ENCODE measurements at places on chromosomes 5 and 9.

DNA sequence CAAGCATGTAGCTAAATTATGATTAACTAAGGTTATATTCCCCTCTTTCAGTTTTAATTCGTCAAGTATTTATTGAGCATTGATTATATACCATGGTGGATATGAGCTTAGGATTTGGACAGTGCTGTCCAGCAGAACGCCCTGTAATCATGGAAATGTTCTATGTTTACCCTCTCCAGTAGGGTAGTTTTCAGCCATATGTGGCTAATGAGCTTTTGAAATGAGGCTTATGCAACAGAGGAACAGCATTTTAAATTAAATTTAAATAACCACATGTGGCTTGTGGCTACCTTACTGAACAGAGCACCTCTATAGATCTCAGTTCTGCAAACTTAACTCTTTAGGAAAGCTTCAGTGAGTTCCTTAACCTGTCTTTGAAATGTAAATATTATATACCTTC, 59.1 kb downstream of the JMY start:
- no peak for DNase-seq

DNA sequence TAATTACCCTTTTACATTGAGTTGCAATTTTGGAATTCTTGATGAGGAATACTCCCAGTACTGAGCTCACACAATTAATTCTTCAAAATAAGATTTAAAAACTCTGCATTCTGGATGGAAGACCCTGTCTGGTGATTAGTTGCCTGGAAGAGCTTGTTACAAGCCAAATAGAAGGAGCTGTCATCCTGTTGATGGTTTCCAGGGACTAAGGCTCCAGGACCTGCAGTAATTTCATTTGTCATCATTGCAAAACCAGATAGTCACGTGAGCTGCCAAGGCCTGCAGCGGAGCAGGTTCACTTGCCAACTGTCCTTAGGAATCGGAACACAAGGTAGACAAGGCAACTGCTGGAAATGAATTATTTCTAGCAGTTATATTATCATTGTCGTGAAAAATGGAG, 597.7 kb downstream of the CCDC171 start:
- DNase-seq = no peak

DNA sequence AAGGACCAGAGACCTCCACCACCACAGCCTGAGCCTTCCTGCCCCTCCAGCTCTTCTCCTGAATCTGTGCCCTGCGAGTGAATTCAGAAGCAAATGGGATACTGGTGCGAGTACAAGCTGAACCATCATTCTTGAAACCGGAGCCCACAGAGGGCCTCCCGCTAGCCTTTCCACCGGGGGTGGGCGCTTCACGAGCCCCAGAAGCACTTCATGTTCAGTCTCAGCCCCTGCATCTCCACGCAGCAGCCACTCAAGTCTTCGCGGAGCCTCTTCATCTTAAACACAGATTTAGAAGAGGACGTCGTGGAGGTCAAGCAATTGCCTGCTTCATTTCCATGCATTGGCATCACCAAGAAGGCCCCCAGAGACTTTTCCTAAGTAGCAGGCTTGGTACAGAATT, 26.0 kb upstream of the OLFM1 start:
- DNase-seq = no peak

GRCh38 chr5:162664846-162665245, 597.3 kb downstream of the GABRG2 start:
- DNase-seq = no peak

DNA sequence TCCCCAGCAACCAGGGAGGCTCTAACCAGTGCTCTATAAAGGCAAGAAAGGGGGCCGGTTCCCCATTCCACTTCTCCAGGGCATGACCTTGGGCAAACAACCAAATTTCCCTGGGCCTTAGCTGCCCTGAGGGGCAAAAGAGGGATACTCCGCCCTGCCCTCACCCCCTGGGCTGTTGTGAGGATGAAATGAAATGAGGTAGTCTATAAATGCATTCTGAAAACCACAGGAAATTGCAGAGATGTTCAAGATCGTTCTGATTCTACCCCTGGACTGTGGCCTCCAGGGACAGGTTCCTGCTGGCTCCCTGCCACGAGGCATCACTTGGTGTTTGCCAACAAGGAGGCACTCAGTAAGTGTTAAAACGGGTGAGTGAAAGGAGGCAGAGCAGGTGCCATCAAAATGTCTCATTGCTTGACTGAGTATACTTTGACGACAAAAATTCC, 5.7 kb downstream of the RAPGEF1 start:
- no peak for DNase-seq

- DNase-seq = no peak
These were observed 34.7 kb downstream of the ERCC6L2 start for GRCh38 chr9:95910023-95910707.

DNA sequence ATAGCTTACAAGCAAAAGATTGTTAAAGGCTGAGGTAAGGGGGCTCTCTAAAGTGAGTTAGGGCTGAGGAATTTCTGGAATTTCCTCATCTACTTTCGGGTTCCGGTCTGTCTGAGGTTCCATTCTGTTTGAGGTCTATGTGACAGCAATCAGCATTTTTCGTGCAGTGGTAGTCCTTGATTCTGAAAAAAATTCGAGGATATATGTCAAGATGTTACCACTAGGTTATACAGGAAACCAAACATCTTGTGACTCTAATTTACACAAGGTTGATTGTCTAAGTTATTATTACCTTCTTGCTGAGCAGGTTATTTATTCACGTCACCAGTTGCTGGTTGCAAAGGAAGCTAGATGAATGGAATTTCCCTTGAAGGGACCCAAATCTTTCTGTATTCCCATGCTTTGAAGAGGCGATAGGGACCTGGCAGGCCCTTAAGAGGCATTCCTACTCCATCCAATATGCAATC, 35.2 kb downstream of the RLN2 start:
- DNase-seq = no peak

GRCh38 chr5:112957036-112957808, 19.4 kb upstream of the DCP2 start:
- no peak for DNase-seq

DNA sequence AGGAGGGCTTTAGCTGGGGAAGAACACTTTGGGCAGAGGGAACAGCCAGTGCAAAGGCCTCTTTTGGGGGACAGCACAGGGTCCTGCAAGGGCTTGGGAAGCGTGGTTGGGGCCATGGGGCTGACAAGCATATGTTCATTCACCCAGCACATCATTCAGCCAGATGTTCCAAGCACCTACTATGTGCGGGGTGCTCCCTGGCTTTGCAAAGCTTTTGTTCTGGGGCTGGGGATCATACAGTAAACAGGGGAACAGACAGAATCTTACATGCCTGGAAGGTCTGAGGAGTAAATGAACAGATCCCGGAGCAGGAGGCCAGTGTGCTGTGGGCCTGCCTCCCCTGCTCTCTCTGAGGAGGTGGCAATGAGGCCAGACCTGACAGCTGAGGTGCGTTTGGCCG, 16.7 kb downstream of the PSD2 start:
- no peak for DNase-seq

GRCh38 chr5:24747327-24747726, 102.5 kb upstream of the CDH10 start:
- DNase-seq = no peak

GRCh38 chr5:10295619-10296326, 11.9 kb downstream of the CMBL start:
- no peak for DNase-seq

DNA sequence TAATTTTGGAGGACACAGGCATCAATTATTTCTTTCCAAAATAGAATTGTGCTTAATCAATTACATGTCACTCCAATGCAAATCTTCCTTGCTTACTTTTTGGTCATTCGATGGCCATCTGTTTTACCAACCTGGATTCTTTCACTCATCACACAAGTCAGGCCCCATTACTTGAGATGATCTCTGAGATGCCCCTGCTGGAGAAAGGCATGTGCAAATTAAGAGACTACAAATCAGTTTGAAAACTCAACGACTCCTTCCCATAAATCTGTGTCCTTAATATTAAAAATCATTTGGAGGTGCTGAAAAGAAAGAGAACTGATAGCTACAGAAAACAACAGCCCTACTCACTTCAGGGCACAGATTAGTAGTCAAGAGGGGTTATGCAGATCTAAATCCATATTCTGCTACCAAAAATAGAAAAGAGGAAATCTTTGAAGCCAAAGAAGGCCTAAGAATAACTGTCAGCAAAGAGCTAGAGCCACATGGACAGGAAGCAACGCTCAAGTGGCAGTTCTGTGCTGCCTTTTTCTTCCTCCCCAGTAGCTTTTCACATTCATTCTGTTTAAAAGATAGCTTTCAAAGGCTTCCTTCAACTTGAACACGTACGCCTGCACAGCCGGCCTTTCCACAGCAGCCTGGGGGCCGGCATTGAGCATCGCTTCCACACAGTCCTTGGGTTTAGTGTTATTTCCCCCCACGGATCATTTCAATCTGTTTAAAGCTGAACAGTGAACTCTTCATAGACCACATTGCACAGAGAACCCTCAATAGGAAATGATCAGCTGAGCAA, 79.3 kb upstream of the MAP3K1 start:
- no peak for DNase-seq

DNA sequence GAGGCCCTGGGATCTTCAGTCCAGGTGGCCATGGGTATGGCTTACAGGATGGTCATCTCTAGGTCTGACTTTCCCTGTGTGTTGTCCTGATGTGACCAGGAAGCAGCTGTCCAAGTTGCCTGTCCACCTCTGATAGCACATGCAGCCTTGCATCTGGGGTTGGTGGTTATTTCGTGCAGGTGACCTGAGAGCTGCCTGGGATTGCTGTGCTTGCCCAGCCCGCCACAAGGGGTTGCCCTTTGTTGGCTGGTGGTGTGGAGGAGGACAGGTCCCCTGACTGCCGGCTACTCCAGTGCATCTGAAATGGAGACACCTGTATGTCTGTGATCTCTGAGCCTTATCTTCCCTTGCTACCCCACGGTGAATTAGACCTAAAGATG, 212.6 kb downstream of the ARHGAP26 start:
- DNase-seq = no peak

GRCh38 chr9:126326228-126327005, at the start of gene MVB12B:
MVB12B (plus strand) TSS chr9:126326829; CDS start chr9:126326930, 101 bp downstream.
- DNase-seq = no peak

DNA sequence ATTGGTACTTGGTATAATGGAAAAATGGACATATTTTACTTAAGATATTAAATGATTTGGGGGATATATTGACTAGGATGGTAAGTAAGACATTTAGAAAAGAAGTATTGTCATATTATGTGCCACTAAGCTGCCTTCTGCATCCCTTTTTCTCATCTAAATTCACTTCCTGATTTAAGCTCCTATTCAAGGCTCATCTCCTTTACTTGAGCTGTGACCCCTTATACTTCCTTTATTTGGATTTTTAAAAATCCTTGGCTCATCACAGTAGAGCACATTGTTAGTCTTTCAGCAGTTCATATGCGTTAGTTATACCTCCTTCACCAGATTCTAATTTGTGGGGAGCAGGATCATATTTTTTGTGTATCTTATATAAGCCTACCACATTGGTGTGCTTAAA, 6.6 kb downstream of the COMMD10 start:
- DNase-seq = no peak

DNA sequence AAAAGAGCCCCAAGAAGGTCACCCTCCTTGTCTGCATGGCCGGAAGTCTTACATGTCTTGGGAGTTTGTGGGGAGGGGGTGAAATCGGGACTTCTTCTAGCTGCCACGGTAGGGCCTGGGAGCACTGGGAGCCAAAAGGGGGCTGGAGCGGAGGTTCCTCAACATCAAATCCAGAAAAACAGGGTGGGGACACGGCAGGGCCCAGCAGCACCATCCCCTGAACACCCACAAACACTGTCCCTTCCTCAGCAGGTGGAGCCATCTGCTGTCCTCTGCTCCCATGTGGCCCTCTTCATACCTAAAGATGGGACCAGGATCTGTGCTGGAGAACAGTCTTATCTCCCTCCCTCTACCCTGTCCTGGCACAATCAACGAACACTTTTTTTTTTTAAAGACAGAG, 2.7 kb downstream of the TERT start:
- no peak for DNase-seq

DNA sequence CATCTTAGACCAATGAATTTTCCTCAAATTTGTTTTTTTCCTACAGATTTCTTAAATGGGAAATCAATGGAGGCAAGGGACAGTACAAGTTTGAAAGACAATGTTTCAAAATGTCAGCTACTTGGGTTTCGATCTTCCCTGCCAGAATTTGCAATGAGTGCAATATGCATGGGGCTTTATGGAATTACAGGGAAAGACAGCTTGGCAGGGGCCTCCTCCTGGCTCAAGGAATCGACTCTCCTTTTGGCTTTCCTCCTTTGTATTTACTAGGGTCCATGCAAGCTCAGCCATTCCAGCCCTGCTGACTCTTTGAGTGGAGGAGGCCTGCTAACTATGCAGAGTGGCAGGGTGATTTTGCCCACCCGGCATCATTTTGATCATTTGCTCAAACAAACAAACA, 63.2 kb downstream of the MED27 start:
- DNase-seq = no peak

- no peak for DNase-seq
These were observed 340.0 kb downstream of the GABRG2 start for GRCh38 chr5:162407614-162408013.

GRCh38 chr5:178279026-178279722, 46.6 kb upstream of the PHYKPL start:
- DNase-seq = no peak

DNA sequence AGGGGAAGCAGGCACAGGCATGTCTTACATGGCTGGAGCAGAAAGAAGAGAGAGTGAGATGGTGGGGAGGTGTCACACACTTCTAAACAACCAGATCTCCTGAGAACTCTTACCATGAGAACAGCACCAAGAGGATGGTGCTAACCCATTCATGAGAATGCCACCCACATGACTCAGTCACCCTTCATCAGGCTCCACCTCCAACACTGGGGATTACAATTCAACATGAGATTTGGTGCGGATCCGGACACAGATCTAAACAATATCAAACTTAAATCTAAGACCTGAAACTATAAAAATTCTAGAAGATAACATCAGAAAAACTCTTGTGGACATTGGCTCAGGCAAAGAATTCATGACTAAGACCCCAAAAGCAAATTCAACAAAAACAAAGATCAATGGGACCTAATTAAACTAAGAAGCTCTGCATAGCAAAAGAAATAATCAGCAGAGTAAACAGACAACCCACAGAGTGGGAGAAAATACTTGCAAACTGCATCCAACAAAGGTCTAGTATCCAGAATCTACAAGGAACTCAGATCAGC, 65.4 kb downstream of the SPATA31C2 start:
- no peak for DNase-seq
